HT1080 (cell line): ENCODE measurements at places on chromosomes 7 and 10. TPM values are rescaled to one million over a fixed set of nuclear protein-coding genes. Genes with fewer than 3 reads are reported as not detected.

PNLIP gene
- not detected in 2 replicates for total RNA-seq

MBL2 gene
- total RNA-seq = not detected in 2 replicates

CPN1 gene
- not detected in 2 replicates for total RNA-seq

PIK3CG gene
- 1.9 and 2.1 TPM in 2 replicates for total RNA-seq

SMO gene
- total RNA-seq = 15.8 and 16.1 TPM in 2 replicates

SCART1 gene
- 0.80 and 1.3 TPM in 2 replicates for total RNA-seq

COL1A2 gene
- total RNA-seq = 0.26 and 0.47 TPM in 2 replicates

TACR2 gene
- not detected in 2 replicates for total RNA-seq

RAB19 gene
- total RNA-seq = not detected in 2 replicates

INA gene
- not detected in 2 replicates for total RNA-seq

SPDYE2 gene
- total RNA-seq = not detected in 2 replicates

ZPBP gene
- total RNA-seq = not detected in 2 replicates

SYT15 gene
- 0.07 and 0.08 TPM in 2 replicates for total RNA-seq

FAM180A gene
- total RNA-seq = not detected in 2 replicates

VWC2 gene
- total RNA-seq = under 0.01 TPM in 1 of 2 replicates, not detected in the other

UNCX gene
- total RNA-seq = not detected in 2 replicates

ORC5 gene
- total RNA-seq = 32.8 and 58.7 TPM in 2 replicates

SYCE1 gene
- total RNA-seq = 2.6 and 3.7 TPM in 2 replicates

SFRP4 gene
- 0.03 TPM in 1 of 2 replicates, not detected in the other for total RNA-seq

USP6NL gene
- 15.0 and 20.8 TPM in 2 replicates for total RNA-seq

GDF2 gene
- total RNA-seq = not detected in 2 replicates

CCDC7 gene
- total RNA-seq = 1.5 and 2.4 TPM in 2 replicates

ACBD7 gene
- total RNA-seq = 0.27 and 0.39 TPM in 2 replicates

FRMPD2 gene
- total RNA-seq = not detected in 2 replicates

JAZF1 gene
- total RNA-seq = 2.8 and 5.4 TPM in 2 replicates

COL13A1 gene
- 105 and 114 TPM in 2 replicates for total RNA-seq

GIMAP7 gene
- not detected in 2 replicates for total RNA-seq

CRYGN gene
- not detected in 2 replicates for total RNA-seq

MASTL gene
- total RNA-seq = 24.2 and 29.0 TPM in 2 replicates

PAPOLB gene
- not detected in 2 replicates for total RNA-seq

ELFN1 gene
- total RNA-seq = 7.4 and 11.1 TPM in 2 replicates

OSBPL3 gene
- 20.9 and 30.7 TPM in 2 replicates for total RNA-seq

TAS2R4 gene
- 0.14 and 0.63 TPM in 2 replicates for total RNA-seq

TRIL gene
- total RNA-seq = not detected in 2 replicates

MMP21 gene
- not detected in 2 replicates for total RNA-seq

EPO gene
- not detected in 2 replicates for total RNA-seq

ANK3 gene
- 0.53 and 0.58 TPM in 2 replicates for total RNA-seq

GDF10 gene
- total RNA-seq = not detected in 2 replicates

PNLIPRP1 gene
- total RNA-seq = not detected in 2 replicates

CFAP70 gene
- 0.03 and 0.43 TPM in 2 replicates for total RNA-seq

NPFFR1 gene
- total RNA-seq = not detected in 2 replicates

TYW1B gene
- total RNA-seq = 1.7 TPM in 2 replicates

PRSS37 gene
- total RNA-seq = not detected in 2 replicates

TMEM139 gene
- not detected in 2 replicates for total RNA-seq

AKR1C1 gene
- total RNA-seq = 3.1 and 3.9 TPM in 2 replicates

WDFY4 gene
- total RNA-seq = 0.67 and 0.69 TPM in 2 replicates

CDC14C gene
- total RNA-seq = not detected in 2 replicates

FOXP2 gene
- total RNA-seq = 0.37 and 0.74 TPM in 2 replicates

CPED1 gene
- total RNA-seq = 13.1 and 18.1 TPM in 2 replicates

ASB10 gene
- total RNA-seq = not detected in 2 replicates

SLC35G1 gene
- total RNA-seq = 12.4 and 15.0 TPM in 2 replicates

KAZALD1 gene
- 13.4 and 14.0 TPM in 2 replicates for total RNA-seq

C7orf57 gene
- 1.2 TPM in 1 of 2 replicates, not detected in the other for total RNA-seq

C7orf33 gene
- total RNA-seq = not detected in 2 replicates

LIPM gene
- not detected in 2 replicates for total RNA-seq

MRC1 gene
- 0.03 TPM in 1 of 2 replicates, not detected in the other for total RNA-seq

FRMD4A gene
- total RNA-seq = 50.5 and 60.8 TPM in 2 replicates

SFTPA1 gene
- not detected in 2 replicates for total RNA-seq

OR13A1 gene
- not detected in 2 replicates for total RNA-seq

OTUD1 gene
- total RNA-seq = 1.9 and 2.0 TPM in 2 replicates
